ENCODE measurements at places on chromosomes 5 and 9.

DNA sequence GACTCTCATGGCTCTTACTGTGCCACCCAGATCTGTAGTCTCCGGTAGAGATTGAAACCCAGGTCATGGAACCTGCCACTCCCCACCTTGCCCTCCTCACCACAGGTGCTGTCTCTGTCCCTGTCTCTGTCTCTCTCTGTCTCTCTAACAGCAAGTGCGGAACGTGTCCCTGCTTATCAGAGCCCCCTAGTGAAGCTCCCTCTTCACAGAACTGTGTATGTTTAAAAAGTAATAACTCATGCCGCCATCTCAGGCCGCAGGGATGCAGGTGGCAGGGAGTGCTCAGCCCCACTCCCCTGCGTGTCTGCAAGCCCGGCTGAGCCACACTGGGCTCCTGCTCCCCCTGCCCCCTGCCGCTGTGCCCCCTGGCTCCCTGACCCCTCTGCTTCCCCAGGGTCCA lies 43.8 kb downstream of the UNC5A start:
- no peak for DNase-seq

- no peak for DNase-seq
Measured at GRCh38 chr5:53424686-53425615, 55.5 kb upstream of the FST start.

DNA sequence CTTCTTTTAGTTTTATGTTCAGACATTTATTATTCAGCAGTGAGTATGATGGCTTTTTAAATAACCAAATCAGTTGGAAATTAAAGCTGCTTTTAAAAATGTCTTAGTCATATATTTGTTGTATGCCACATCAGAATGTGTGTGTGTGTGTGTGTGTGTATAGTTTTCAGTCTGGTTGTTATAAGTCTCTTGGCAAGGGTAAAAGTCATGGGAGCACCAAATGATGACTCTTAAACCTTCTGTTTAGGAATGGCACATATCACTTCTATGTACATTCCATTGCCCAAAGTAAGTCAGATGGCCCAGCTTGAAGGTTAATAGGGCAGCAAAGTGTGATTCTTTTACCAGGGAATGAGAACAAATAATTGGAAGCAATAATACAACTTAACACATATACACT lies 135.9 kb downstream of the RNF180 start:
- DNase-seq = no peak

GRCh38 chr5:124399426-124399961 lies 346.9 kb downstream of the ZNF608 start:
- DNase-seq = no peak

DNA sequence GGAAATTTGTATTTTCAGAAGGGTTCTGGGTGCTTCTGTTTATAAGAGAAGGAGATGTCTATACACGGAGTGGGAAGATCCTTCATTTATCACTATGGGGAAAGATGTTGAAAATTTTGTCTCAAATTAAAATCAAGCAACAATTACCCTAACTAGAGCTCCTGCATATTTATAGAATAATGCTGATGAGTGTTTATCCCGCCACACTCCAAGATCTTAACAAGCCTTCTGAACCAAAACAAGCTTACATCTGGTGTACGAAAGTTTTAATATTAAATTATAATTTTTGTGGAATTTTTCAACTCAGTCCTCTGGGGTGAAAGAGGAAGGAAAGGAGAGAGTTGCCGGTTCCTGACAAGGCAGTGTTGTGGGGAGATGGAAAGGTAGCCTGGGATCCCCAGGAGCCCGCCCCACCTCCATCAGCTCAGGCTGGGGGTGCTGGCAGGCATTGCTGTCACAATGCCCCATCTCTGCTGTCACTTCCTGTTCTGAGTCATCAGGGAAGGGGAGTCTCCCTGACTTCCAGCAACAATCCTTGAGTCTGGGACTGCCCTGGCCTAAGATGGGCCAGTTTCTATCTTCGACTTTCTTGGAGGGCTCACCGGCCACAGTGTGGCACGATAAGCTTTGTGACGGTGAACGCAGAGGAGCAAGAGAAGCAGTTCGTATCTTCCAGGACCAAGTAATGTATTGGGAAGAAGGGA lies 64.5 kb downstream of the ERAP1 start:
- no peak for DNase-seq

DNA sequence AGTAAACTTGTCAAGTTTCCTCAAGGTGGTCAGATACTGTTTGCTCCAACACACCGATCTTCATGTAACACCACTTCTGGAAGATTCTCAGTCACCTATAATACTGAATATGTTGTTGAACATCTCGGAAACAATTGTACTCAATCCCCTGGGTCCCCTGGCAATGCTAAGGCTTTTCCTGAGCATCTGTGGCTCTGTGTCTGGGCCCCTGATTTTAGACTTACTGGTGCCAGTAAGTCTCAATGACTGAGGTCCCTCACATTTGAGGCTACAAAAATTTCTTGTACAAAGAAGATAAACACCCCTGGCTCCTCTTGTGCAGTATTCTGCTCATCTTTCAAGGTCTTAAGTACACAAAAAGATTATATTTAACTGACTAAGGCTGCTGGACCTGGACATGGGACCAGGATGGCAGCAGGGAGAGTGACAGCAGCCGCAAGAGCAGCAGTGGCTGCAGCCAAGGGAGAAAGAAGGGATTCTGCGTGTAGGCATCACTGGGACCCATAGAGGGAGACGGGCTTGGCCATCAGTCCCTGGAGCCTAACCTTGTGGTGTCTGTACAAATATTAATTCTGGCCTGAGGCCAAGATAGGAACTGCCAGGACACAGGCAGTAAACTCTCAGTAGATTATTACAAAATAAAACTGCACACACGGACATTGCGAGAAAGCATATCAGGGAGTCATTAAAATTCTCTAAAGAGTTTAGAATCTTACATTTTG lies 49.0 kb upstream of the TNPO1 start:
- DNase-seq = no peak

GRCh38 chr9:135010921-135011320 lies 76.5 kb upstream of the OLFM1 start:
- no peak for DNase-seq

- no peak for DNase-seq
Measured at GRCh38 chr9:99365233-99365980, 143.3 kb downstream of the SEC61B start.

DNA sequence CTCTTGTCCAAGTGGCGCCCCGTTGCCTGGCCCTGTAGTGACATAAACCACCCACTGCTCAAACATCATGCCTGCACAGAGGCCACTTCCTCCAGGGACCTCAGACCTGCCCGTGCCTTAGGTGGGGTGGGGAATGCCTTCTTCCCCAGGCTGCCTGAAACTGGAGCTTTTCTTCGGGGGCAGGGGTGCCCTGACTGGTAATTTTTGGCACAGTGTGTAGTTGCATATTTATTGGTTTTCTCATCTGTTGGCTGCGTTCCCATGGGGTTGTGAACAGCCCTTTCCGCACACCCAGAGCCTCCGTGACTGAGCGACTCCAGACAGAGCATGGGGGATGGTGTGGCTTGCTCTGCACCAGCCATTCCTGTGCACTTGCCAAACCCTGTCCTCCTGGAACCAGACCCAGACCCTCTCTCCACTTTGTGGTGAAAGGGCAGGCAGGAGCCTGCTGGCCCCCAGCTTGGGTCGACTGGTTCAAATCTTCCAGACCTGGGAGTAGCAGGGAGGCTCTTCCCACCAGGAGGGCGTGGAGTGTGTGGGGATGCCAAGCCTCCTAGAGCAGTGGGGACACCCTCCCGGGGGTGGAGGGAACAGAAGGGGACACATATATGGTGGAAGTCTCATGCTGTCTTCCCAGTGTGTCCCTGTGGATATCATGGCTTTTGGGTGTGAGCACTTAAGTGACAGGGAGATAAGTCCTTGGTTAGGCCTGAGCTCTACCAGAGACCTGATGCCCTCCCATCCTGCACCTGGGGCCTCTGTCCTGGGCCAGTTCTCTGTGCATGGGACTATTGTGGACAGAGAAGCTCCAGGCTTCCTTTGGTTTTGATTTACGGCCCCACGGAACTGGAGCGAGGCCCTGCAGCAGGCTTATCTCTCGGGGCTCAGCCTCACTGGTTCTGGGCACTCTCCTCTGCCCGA lies 39.6 kb downstream of the WNK2 start:
- no peak for DNase-seq

GRCh38 chr5:112691339-112691680 lies 46.4 kb upstream of the APC start:
- DNase-seq = no peak

DNA sequence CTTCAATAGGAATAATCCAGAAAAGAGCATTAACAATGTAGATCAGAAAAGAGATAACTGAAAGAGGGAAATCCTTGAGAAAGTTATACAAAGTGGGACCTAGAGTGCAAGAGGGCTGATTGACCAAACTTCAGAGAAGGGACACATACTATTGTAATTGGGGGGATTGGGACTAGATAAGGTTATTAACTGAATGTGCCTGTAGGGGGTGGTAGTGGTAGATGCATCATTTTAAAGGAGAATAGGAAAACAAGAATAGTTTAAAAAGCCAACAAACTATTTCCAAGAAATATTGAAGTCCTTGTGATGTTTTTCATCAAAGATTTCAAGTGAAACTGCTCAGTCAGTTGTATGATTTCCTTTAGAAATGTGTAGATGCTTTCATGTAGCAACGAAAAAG lies 468.5 kb downstream of the TAF11L14 start:
- DNase-seq = no peak

DNA sequence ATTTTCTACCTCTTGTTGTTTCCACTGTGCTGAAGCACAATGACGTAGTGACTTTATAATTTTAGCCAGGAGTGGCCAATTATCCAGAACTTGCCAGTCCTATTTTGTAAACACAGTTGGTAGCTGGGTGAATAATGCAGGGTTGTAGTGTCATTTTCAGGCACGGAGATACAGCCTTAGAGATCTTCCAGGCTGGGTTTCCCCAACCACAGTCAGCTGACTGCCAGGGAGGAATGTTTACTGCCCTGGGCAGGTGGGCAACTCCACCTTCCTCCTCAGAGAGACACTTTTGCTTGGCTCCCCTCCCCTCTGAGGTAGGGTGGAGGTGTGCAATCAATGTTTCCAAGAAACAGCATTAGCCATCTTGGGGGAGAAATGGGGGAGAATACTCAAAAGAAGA lies 228.1 kb upstream of the NR4A3 start:
- DNase-seq = no peak

DNA sequence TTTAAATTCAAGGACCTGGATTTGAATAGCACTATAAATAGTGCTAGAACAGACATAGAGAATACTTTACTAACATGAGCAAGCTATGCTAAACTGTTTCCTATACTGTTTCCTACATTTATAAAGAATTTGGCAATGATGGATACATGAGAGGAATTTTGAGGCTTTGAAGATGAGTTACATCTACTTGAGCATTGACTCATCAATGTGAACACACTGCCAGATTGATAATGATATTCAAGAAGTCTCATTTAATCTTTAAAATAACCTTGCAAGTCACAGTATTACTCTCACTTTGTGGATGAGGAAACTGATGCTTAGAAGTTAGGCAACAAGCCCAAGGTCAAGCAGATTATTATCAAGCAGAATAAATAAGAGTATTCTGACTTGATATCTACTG lies 281.9 kb downstream of the DNAH5 start:
- no peak for DNase-seq

GRCh38 chr5:60535951-60536350 lies 164.0 kb downstream of the DEPDC1B start:
- DNase-seq = no peak

DNA sequence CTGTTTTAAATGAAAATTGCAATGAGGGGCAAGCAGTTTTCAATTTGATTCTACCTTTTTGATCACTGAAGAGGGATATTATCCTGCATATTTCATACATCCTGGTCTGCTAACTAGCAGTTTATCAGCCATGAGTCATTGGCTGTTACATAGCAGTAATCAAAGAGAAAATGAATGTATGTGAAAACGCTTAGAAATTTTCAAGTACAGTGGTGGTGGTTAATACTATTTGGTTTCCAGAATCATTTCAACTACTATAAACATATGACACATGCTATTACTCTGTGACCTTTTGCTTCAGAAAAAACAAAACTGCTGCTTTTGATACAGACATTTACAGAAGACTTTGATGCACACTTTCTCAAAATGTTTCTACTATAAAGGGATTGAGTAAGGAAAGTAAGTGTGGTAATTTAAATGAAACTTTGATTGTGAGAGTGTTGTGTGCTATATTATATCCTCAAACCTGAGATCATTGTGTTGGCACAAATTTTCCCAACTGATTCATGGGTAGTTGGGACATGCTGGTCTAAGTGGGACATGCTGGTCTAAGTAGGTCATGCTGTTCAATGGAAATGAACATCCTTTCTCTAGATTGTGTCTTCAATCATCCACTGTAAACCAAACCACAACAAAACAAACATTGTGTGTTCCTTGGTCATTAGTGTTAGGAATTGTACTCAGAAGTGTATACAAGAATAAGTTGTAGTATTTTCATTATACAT lies 5.1 kb downstream of the RNF14 start:
- no peak for DNase-seq

GRCh38 chr5:179494774-179495526 lies 55.4 kb upstream of the RUFY1 start:
- no peak for DNase-seq

DNA sequence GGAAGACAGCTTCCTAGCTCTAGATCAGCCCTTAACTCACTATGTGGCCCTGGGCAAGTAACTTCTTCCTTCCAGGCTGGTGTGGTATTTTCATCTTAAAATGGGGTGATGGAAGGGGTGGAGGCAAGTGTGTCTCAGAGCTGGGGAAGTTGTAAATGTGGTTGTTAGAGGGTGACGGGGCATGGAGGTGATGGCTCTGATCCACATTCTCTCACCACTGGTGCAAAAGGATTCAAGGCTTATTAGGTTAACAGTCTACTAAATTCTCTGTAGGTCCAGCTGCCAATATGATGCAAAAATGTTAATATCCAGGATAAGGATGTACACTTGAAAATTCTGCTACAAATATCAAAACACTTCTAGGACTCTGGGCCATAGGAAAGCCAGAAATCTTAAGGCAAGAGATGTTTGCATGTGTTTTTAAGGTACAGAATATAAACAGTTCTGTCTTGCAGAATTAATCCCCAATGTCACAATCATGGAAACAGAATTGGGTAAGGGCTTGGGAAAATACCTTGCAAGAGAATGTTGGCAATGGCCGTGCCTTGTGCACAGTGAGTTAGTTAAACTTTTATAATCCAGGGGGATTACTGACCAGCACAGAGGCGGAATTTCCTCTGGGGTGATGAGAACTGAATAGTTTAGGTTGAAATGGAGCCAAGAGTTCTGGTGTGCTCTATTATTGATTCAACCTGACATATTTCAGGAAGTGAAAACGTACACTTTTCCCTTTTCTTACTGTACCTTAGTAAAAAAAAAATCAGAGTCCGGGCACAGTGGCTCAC lies 19.8 kb downstream of the TNFSF15 start:
- DNase-seq = no peak

DNA sequence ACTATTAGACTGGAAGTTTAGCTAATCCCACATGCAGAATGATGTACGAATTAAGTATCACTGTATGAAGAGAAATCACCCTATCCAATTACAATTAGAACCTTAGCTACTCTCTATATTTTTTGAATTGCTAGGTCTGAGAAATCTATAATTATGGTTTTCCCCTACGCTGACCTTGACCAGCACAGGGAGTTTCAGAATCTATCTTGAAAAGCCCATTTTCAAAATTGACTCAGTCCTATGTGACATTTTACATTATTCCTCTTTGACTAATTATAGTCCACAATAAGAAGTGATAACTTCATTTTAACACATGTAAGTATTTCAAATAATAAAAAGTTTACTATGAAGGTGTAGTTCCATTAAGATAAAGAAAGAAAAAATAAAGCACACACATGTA lies 21.5 kb downstream of the NUDT12 start:
- no peak for DNase-seq

Data from occipital lobe (tissue), 3 donors.